Hepatic stellate cell (primary cell): ENCODE measurements at places on chromosomes 6 and 20.

DNA sequence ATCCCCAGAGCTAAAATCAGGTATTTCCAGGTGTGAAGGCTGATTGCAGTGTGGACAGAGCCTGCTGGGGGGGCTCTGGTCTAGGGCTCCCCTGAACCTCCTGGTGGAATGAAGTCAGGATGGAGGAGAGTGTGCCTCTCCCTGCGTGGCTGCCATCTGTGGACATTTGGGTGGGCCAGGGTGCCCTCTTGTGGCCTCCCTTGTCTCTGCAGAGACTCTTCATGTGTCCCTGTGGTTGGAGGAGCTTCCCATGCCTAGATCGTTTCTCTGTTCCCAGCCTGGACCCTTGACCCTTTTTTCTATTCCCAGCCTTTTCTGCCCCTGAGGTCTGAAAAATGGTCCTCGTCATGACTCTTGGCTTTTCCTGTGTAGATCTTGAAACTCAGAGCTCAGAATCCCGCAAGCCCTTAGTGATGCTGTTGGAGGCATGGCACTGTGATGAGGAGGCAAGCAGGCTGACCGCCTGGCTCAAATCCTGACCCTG lies 9.9 kb upstream of the PSMF1 start:
- peak; percentile 54 for DNase-seq

DNA sequence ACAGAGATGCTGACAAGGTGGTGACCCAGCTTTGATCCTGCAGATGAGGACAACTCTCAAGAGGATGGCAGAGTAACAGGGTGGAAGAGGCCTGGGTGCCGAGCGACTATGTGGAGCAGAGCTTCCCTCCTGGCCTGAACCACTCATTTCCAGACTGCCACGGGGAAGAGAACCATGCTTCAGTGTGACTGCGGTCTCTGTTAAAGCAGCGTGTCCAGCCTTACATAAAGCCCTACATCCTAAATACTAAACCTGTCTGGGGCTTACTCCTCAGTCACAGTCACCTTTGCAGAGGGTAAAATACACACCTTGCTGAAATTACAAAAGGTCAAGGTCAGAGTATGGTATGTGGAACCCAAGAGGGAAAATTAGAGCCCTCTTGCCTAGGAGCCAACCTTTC lies 312.9 kb downstream of the CDC5L start:
- no peak for DNase-seq

DNA sequence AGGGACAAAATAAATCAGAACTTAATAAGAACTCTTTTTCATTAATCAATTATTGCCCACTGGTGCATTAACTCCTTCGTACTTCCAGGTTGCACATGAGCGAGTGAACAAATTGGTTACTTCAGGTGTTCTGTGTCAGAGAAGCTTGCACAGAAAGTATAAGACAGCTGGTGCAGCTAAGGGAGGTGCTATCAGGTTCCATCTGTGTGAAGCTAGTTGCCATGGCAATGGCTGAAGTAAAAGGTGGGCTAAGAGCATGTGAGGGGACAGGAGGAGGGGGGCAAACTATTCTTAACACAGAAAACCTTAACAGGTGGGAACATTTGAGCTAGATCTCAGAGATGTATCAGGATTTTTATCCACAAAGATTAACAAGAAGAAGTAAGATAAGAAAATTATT lies 81.6 kb downstream of the MANEA start:
- DNase-seq, result no peak

- DNase-seq, result no peak
Observed at GRCh38 chr20:13101706-13102105, 92.9 kb downstream of the SPTLC3 start.

DNA sequence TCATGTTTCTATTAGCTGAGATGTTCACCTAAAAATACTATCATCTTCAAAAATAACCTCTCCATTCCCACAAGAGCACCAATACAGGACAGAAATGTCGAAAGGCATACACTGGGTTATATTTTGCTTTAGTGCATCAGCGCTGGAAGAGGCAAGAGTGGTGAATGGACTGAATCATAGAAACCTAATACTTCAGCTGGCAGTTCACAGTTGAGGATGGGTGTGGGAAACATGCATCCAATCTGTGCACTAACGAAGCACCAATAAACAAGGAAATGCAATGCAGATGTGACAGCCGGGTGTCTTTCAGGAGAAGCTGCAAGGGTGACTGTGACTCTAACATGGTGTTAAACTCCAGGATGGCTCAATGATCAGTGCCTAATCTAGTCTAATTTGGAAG lies 365.8 kb downstream of the ESR1 start:
- DNase-seq, result no peak

DNA sequence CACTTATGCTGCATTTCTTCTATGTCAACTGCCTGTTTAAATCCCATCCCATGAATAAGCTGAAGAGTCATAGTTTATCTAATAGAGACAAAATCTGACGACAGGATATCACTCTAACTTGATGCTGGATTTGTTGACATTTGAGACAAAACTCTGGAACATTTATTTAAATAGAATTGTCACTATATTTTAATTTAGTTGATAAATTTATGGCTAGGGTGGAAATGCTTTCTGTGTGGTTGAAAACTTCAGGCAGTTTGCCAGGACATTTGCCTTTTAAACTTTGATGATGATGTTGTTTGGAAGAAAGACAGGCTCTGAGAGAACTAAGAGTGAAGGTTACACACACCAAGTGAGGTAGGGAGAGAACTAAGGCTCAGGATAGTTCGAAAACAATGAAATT lies 68.1 kb downstream of the GJA1 start:
- DNase-seq, result no peak

- DNase-seq, result no peak
Observed at GRCh38 chr6:30508890-30509736, 19.8 kb downstream of the HLA-E start.

DNA sequence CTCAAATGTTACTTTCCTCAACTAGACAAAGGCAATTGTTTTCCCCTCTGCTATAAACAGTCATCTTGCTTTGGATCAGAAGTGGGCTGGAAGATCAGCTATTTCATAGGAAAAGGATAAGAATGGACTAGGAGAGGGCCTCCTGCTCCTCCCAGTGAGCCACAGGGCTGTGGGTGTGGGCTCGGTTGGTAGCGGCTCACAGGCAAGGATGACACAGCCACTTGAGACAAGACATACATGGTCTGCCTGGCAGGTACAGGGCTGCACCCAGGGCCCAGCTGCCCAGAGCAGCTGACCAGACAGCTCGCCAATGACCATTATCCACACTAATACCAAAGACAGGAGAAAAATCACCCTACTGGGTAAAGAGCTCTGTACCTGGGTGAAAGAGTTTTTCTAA lies 9.0 kb upstream of the SLA2 start:
- DNase-seq, result no peak

DNA sequence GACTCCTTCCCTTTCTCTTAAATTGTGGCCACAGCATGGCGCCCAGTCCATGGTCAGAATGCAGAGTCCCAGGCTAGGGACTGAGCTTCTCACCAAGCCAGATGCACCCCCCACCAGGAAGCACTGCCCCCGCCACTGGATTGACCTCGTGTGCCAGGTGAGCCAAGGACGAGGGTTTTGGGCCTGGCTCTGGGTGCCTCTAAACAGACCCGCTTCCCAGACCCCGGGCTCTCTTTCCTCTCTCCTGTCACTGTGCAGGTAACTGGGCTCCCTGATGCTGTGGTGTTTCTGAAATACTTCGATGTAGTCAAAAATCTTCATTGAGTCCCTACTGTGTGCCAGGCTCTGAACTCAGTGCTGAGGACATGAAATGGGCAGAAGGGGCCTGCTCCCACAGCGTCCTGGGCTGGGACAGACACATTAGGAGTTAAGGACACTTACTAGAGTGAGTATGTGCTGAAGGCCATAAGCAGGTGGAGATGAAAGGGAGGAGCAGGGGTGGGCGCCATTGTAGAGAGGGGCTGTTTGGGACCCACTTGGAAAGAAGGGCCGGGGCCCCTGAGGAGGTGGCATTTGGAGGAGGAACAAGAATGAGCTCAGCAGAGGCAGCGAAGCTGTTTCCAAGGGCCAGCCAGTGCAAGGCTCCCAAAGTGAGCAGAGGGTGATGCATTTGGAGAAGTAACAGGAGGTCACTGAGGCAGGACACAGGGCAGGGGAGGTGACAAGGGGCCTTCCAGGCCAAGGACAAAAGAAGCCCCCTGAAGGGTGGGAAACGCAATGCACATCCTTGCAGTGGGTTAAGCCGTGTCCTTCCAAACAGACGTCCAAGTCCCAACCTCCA lies 217.1 kb downstream of the ANKRD60 start:
- DNase-seq, result no peak

GRCh38 chr20:31962761-31963160 lies 5.2 kb upstream of the XKR7 start:
- no peak for DNase-seq

DNA sequence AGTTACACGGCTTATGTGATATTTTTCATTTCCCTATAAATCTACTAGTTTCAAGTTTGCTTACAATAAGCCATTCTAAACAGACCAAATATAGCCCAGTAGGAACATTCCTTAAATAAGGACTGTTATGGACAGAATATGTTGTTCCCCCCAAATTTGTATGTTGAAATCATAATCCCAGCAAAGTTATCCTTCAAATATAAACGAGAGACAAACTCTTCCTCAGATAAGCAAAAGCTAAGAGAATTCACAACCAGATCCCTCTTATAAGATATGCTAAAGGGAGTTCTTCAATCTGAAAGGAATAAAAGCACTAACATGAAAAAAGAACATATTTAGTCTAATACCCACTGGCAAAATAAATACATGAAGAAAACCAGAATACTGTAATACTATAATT lies 795.5 kb upstream of the GJE1 start:
- no peak for DNase-seq

DNA sequence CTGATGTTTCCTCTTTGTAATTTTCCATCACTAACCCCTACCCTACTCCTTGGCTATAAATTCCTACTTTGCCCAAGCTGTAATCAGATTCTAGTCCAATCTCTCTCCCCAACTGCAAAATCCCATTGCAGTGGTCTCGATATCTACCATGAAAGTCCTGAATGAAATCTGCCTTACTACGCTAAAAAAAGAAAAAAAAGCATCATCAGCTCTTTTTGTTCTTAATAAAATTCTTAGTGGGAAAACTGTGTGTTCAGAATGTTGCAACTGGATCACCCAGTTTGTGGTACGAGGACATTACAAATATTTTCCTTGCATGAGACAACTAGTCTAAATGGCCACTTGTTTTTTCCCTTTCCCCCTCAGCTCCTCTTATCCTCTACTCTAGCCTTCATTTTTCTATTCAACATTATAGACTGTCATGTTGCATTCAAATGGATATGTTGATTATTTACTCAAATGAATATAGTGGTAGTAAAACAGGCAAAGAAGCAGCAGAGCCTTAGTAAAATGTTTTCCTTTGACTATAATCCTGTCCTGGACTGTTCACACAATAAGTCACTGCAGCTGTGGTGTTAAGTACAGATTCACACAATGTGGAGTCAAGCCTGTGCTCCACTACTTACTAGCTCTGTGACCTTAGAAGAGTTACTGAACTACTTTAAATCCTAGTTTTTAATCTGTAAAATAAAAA lies 527.1 kb upstream of the MARCKS start:
- DNase-seq, result no peak

GRCh38 chr6:6315660-6316059 lies 4.8 kb downstream of the F13A1 start:
- peak; percentile 17 for DNase-seq

- DNase-seq, result no peak
Observed at GRCh38 chr20:57320358-57320757, 9.2 kb upstream of the SPO11 start.

DNA sequence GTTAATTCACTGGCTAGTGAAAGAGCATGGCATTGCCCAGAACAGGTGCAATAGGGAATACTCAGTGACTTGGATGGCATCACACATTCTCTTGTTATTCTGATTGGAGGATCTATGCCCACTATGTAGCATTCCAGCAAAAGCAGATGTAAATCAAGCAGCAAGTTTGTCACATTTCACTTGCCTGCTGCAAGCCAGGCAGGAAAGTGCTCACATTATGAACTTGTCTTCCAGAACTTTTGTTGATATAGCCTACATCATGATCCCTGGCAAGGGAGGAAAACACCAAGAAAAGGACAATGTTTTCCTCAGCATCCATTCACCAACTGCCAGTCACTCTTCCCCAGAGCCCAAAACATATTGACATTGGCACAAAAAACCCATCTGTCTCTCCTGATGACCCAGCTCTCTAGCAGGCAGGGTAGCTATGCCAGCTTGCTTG lies 77.8 kb downstream of the ARHGAP18 start:
- no peak for DNase-seq

DNA sequence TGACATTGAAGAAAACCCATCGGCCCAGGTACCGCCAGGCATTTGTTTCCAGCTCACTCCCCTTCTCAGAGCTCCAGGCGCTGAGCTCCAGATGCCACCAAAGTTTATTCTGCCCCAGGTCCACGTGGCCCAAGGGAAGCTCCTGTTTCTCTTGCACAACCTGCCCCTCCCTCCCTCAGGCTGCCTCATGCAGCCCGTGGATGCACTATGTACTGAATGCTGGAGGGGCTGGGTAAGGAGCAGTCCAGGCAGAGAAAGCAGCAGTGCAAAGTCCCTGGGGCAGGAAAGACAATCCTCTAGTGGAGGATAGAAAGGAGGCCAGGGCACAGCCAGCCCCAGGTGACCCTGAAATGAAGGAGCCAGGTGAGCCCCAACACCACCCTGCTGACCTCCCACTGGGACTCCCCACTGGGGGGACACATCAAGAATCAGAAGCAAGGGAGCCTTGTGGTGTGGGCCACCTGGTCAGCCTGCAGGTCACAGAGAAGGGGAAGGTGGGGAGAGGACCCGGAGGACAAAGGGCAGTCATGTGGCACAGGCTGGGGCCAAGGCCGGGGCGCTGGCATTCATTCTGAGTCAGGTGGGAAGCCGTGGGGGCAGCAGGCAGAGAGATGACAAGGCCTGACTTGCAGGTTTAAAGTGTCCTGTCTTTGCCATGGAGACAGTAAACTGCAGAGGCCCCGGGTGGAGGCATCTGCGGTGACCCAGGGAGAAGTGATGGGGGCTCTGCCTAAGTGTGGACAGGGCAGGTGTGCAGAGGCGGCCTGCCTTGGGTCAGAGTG lies 230.1 kb downstream of the PREX1 start:
- no peak for DNase-seq

DNA sequence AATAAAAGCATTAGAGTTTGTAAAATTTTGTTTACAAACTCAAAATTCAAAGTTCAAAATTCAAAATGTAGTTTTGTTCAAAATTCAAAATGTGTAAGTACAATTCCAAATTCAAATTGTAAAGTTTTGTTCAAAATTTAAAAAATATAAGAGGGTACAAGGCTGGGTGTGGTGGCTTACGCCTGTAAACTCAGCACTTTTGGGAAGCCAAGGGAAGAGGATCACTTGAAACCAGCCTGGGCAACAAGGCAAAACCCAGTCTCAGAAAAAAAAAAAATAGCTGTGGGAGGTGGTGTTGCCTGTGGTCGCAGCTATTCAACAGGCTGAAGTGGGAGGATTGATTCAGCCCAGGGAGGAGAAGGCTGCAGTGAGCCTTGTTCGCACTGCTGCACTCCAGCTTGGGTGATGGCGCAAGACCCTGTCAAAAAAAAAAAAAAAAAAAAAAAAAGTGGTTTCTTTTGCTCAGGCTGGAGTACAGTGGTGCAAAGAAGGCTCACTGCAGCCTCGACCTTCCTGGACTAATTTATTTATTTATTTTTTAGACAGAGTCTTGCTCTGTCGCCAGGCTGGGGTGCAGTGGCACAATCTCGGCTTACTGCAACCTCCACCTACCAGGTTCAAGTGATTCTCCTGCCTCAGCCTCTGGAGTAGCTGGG lies 5.4 kb upstream of the ZBTB12 start:
- DNase-seq, result no peak

GRCh38 chr6:51972659-51973058 lies 114.8 kb downstream of the PKHD1 start:
- DNase-seq, result no peak
